ENCODE measurements at places on chromosomes 3 and 15.

- DNase-seq: no peak
These were observed 26.0 kb upstream of the CMC1 start for GRCh38 chr3:28215407-28215806.

DNA sequence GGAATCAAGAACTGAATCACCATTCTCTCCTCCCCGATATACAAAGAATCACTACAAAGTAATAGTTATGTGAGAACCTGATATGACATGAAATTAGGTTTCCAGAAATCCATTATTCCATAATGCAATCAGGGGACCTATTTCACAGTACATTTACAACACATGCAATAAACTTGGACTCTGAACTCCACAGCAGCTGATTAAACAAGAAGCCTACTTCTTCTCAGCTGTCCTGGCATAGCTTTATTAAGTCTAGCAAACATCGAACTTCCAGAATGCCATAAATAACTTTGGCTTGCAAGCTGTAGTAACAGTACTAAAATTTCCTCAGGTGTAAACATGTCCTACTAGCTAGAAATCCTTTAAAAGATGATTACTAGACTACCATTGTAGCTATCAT, 17.8 kb downstream of the PDCD10 start:
- no peak for DNase-seq

GRCh38 chr15:67834581-67835296, 5.1 kb downstream of the RNU6-1 start:
- DNase-seq: no peak

GRCh38 chr3:128498127-128498626, 5.2 kb upstream of the GATA2 start:
- no peak for DNase-seq

- DNase-seq: no peak
These were observed 295.5 kb downstream of the RPLP1 start for GRCh38 chr15:69748131-69748530.

GRCh38 chr3:64848127-64848800, 160.5 kb upstream of the ADAMTS9 start:
- DNase-seq: no peak

GRCh38 chr15:45863881-45864580, 229.2 kb downstream of the SQOR start:
- no peak for DNase-seq

GRCh38 chr3:78633626-78634025, 1134.2 kb downstream of the ROBO1 start:
- DNase-seq: no peak

GRCh38 chr3:107797586-107797985, 274.8 kb downstream of the BBX start:
- DNase-seq: no peak

DNA sequence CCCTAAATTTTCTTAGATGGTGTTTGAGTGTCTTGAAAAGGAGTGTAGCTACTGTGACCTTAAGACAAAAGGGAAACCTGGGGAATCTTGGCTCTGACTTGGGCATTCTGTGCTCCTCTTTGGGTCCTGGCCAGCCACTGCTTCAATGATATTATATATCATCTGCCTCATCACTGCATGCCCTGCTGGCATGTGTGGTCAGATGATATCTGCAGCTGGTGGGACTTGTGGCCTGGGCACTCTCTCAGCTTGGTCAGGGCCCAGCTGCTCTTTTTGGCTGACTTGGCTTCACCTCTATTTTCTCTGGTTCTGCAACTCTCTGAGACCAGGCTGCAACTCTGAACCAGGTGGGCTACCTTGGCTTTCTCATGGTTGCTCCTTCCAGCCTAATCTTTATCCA, 446.1 kb upstream of the RARB start:
- DNase-seq: no peak

DNA sequence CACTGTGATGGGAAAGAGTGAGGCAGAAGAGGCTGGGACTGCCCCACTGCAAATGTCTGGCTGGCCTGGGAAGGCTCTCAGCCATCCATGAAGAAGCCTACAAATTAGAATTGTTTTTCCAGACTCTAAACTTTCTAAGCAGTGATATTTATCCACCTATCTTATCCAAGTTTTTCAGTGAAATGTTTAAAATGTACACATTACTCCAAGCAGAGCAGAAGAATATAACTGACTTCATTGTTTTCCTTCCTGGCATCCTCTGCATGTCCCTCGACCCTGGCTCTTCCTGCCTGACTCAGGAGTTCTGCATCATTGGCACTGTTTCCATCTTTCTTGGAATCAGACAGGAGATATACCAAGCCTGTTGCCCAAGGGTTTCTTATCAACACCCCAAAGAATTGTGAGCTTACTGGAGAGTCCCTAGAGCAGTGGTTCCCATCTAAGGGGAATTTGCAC, 401.5 kb upstream of the PROK2 start:
- DNase-seq: no peak

GRCh38 chr3:100002599-100003350, 111.5 kb downstream of the FILIP1L start:
- DNase-seq: no peak

DNA sequence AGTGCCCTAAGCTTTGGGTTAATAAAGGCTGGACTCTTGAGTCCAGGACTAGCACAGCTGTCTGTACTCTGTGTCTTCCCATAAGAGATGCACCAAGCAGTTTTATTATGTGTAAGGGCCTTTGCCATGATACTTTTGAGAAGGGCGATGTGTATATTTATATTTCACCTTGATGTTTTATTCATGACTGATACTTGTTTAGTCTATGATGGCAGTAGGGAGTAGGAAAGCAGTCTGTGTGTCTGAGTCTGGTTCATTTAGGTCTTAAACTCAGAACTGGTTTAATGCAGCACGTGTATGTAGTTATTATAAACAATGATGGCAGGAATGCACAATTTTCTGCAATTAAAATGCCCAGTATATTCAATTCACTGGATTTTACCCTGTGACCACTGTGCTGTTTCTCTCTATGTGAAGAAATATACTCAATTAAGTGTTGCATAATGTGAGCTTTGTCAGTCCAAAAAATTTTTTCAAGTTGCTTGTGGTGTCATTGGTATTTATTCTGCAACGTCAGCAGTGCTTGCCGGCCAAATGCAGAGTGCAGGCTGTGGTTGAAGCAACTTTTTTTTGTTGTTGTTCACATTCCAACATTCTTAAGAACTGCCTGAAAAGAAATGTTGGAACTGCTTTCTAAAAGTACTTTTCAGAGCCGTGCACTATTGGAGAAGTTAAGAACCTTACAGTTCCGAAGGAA, 423.7 kb upstream of the SEMA6D start:
- DNase-seq: no peak

DNA sequence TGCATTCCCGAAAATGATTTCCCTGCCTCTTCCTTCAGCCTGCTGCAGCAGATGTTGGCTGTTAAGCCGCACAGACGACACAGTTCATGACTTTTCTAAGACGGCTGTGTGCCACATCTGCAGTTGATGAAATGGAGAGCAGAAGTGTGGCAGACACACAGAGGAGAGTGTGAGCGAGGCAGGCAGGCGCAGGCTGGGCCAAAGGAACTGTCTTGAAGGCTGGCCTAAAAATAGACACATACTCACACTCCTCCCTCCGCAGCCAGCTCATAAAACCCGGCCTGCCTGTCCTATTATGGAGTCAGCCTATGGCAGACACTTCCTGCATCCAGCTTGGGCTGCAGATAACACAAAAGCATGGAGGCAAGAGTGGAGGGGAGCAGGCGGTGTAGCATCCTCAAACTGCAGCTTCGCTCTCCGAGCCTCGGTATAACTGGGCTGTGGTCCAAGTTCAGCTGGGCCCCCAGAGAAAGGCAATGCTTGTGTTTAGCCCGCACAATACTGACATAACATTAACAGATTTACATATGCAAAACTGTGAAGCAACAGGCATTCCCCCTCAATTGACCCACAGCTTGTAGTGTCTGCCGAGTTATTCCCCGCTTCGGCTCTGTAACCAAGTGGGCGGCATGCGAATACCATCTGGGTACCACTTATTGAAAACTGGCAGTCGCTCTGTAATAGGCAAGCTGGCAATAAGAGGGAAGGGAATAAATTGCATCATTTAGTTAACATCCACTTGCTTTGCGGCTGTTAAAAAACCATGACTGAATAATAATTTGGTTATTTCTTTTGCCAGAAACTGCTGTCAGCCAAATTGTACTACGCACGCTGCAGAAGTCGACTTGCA, 40.8 kb downstream of the FOXP1 start:
- DNase-seq: no peak

GRCh38 chr3:16462679-16463078, 50.8 kb downstream of the RFTN1 start:
- DNase-seq: no peak

DNA sequence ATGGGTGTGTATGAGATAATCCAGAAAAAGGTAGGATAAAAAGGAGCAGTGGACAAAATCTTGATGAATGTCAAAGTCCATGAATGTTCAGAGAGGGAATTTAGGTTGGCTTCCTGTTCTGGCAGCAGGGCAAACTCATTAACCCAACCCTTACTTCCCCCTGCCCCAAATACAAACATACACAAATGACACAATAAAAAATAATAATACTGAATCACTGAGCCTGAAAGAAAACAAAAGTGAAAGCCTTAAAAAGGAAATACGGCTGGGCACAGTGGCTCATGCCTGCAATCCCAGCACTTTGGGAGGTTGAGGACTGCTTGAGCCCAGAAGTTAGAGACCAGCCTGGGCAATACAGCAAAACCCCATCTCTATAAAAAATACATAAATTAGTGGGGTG, 62.9 kb downstream of the GPR176 start:
- DNase-seq: no peak

GRCh38 chr15:89101302-89102193, 13.3 kb downstream of the ABHD2 start:
- no peak for DNase-seq

DNA sequence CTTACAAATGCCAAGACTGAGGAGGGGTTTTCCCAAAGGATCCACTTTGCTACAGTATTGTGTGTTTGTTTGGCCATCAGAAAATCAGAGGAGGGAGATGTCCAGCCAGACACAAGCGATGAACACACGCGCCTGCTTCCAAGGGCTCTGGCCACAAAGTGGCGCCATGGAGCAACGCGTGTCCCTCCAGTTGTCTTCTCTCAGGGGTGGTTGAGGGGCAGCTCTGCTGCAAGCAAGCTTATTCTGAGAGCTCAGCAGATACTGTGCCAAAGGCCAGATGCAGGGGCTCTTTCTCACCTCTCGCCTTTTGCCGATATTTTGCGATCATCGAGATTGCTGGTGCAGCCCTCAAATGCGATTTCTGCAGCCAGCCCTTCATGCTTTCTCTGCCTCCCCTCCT, 88.9 kb upstream of the OSBPL11 start:
- no peak for DNase-seq

DNA sequence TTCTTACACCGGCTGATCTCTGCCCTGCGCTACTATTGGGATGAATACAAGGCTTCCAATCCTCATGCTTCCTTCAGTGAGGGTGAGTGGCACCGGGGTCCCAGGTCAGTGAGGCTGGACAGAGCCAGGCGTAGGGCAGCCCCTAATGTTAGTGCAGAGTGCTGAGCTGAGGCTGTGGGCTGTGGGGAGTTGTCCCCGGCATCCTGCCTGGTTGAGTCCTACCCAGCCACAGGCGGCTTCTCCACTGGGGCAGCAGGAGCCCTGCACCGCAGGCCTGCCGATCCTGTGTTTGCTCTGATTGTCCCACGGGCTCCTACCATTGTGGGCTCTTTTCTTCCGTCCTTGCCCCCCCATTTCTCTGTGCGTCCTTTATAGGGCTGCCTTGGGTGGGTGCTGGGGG, 13.3 kb downstream of the RNF123 start:
- DNase-seq: no peak

DNA sequence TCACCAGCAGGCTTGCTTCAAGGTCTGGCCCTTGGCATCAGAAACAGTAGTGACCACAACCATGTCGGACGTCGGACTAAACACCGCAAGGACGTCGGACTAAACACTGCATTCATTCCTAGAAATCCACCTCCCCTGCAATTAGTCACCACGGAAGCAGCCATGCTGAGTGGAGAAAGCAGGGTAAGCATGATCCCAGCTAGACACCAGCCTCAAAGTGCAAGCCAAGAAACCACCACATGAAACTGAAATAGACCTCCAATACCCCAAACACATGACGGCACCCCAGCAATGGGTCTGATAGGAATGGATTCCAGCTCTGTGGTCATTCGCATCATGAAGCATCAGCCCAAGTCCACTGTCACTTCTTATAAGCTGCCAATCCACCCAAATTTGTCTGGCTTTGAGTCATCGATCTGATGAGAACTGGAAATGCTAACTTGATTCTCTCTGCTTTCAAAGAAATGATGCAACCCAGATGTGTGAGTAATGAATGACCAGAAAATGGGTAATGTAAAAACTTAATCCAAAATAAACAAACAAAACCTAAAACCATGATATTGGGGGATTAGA, 348.3 kb upstream of the TMCO5A start:
- no peak for DNase-seq

GRCh38 chr3:116083683-116084082, 361.6 kb downstream of the LSAMP start:
- DNase-seq: no peak

DNA sequence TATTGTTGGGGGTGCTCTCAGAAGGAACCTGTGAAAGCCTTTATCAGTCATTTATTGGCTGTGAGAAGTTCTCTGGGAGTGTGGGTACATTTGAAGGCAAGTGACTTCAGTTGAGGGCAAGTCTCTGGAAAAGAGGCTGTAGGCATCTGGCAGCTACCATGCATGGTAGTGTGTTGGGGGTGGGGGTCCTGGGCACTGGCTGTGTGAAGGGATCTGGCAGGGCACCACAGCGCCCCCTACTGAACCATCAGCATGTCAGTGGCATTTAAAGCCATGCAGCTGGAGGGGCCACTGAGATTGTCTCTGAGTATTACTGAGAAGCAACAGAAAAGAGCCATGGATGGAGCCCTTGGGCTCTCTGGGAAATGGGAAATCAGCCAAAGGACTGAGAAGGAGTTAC, 30.6 kb downstream of the CRTAP start:
- no peak for DNase-seq

- DNase-seq: no peak
These were observed 2.3 kb downstream of the ITPR1 start for GRCh38 chr3:4495294-4496086.

- DNase-seq: no peak
These were observed 914.8 kb downstream of the TUSC7 start for GRCh38 chr3:117624424-117624823.

DNA sequence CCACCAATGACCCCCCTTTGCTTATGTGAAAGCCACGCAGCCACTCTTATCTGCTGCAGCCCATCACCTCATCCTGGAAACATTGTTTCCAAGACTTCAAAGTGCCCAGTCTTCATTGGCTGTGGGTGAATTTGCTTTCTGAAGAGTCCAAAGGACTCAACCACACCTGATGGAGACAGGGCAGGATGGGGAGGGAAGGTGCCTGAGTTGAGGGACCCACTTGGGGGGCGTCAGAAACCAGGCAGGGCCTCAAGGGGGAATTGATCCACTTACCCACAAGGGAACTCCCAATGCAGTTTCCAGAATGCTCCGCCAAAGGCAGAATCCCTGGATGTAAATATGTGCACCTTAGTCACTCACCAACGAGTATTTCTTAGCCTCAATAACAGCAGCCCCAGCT, 147.9 kb upstream of the ATP2B2 start:
- DNase-seq: no peak

- no peak for DNase-seq
These were observed 97.2 kb upstream of the CTNNB1 start for GRCh38 chr3:41102053-41102556.

GRCh38 chr3:112365636-112366035, 32.7 kb downstream of the CD200 start:
- DNase-seq: no peak

- no peak for DNase-seq
These were observed 456 bp upstream of the DGKG start for GRCh38 chr3:186362537-186362842.

GRCh38 chr3:106578911-106579310, 710.1 kb upstream of the CBLB start:
- DNase-seq: no peak

- DNase-seq: no peak
These were observed 187.9 kb downstream of the SUCNR1 start for GRCh38 chr3:152061296-152061695.

- no peak for DNase-seq
These were observed 38.3 kb upstream of the MITF start for GRCh38 chr3:69700949-69701348.

Data from activated naive CD8-positive, alpha-beta T cell treated with anti-CD3 and anti-CD28 coated beads, Interleukin-2, amount 50 U/mL, for 16 hours (primary cell).